ENCODE measurements at places on chromosomes 1 and 21. TPM values are rescaled to one million over a fixed set of nuclear protein-coding genes. Genes with fewer than 3 reads are reported as not detected.

DNA sequence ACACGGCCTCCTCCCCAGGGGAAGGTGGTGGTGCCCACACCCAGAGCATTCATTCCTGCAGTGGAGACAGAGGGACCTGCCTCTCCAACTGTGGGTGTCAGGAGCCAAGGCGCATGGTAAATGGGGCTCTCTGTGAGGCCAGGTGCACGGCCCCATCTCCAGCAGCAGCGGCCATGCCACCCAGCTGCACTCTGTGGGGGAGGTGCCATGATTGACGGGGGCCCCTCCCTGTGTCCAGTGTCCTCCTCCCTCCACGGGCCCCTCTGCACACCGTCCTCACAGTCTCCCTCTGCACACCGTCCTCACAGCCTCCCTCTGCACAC is 83.6 kb upstream of the COL6A1 start:
- DNase-seq, result no peak

GRCh38 chr1:26530895-26531598 is 1.5 kb downstream of the RPS6KA1 start:
- peak; percentile 83 for DNase-seq

- DNase-seq, result no peak
Observed at GRCh38 chr1:194174528-194174927, 988.1 kb upstream of the B3GALT2 start.

DNA sequence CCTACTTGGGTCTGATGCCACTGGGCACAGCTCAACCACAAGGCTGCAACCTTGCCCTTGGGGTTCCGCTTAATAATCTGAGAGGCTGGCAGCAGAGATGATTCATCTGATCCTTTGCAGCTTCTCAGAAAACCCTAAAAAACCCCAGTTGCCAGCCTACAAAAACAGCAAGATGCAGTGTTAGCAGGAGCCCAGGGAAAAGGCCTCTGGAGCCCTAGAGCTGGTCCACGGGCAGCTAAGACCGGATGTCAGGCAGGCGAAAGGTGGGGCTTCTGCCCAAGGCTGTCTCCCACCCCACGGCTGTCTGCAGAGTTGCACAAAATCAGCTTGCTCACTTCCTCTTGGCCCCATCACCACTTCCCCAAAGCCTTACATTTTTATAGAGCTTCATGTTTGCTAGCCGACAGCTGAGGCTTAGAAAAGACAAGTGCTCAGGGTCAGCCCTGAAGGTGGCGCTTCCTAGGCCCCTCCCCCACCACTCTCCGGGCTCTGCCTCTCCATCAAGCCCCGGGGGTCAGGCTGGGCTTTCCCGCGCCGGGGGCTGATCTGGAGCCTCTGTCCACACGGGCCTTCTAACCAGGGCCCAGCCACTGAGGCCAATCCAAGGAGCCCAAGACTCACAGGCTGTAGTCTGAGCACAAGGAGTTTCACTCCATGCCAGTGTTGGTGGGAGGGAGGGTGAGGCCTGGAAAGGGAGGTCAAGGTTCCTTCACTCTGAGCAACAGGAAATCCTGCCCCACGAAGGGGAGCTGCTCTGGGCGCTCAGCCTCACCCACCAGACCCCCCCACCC is 4.2 kb upstream of the ADORA3 start:
- peak; percentile 96 for DNase-seq

DNA sequence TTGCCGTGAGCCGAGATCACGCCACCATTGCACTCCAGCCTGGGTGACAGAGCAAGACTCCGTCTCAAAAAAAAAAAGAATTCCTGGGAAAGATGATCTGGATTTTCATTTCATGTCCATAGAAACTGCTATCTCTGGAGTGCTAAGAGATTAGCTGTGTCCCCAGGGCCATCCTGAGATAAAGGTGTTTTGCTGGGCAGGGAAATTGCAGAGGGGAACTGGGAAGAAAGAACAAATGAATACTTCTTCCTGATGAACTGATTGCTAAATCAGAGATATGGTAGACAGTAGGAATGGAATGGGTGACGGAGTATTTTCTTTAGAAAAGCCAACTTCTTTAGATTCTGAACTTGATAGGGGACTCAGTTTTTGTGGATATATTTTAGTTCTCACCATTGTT is 19.2 kb downstream of the SNRPE start:
- no peak for DNase-seq

DNA sequence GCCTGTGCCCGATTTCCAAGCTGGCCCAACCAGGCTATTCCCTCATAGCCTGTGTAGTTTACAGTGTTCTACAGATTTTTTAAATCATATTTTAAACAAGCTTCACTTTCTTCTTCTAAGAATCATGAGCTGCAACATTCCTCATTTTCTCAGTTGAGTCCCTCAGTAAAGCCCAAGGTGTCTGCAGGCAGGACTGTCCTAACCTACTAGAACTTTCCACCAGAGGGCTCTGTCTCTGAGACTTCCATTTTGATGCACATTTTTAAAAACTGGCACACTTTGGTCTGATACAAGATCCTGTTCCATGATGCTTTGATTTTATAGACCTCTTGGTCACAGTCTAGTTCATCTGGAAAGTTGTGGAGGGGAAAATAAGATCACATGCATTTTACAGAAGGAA is 21.6 kb upstream of the SLAMF6 start:
- no peak for DNase-seq

GRCh38 chr1:221089273-221089672 is 210.0 kb downstream of the HLX start:
- DNase-seq, result no peak

DNA sequence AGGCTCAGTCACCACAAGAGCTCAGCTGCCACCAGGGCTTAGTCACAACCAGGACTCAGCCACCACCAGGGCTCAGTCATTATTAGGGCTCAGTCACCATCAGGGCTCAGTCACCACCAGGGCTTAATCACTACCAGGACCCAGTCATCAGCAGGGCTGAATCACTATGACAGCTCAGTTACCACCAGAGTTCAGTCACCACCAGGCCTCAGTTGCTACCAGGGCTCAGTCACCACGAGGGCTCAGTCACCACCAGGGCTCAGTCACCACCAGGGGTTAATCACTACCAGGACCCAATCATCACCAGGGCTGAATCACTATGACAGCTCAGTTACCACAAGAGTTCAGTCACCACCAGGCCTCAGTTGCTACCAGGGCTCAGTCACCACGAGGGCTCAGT is 196.2 kb downstream of the NPHP4 start:
- no peak for DNase-seq

GRCh38 chr1:43705982-43706597 is 1.2 kb upstream of the ST3GAL3 start:
- DNase-seq, result no peak

DNA sequence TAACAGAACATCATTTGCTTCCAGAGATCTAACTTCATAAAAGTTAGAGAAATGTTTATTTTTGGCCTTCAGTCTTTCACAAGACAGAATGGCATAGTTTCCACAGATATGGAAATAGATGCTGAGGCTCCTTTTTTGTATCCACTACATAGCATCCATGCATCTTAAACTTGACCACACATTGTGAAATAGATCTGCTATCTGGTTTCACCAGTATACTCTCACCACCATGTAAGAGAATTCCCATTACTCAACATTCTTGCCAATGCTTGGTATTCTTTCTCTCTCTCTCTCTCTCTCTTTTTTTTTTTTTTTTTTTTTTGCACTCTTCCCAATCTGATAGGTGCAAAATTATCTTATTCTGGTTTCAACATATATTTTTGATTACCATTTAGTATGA is 52.1 kb upstream of the PRMT6 start:
- DNase-seq, result no peak

DNA sequence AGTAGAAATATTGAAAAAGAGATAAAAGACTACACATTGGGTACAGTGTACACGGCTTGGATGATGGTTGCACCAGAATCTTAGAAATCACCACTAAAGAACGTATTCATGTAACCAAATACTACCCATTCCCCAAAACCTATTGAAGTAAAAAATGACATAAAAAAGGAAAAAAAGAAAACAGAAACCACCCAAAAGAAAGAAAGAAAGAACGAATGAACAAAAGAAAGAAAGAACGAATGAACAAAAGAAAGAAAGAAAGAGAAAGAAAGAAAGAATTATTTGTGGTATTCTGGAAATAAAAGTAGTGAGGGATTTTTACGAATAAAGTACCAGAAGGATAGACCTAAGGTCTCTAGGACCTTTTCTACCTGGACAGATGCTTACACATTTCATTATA is 42.1 kb downstream of the PHACTR4 start:
- no peak for DNase-seq

GRCh38 chr1:56495538-56495937 is 83.8 kb downstream of the PLPP3 start:
- DNase-seq, result no peak

GRCh38 chr21:16180614-16181013 is 450.8 kb downstream of the USP25 start:
- no peak for DNase-seq

GRCh38 chr1:227417756-227418480 is 99.6 kb upstream of the CDC42BPA start:
- no peak for DNase-seq

GRCh38 chr1:52632732-52633290 is at the start of gene SHISAL2A:
TSS of gene SHISAL2A (plus strand) at chr1:52633168. CDS start at chr1:52633494, 326 bp downstream.
- DNase-seq, result peak; percentile 95

- DNase-seq, result no peak
Observed at GRCh38 chr1:154295408-154296235, 23.2 kb downstream of the HAX1 start.

DNA sequence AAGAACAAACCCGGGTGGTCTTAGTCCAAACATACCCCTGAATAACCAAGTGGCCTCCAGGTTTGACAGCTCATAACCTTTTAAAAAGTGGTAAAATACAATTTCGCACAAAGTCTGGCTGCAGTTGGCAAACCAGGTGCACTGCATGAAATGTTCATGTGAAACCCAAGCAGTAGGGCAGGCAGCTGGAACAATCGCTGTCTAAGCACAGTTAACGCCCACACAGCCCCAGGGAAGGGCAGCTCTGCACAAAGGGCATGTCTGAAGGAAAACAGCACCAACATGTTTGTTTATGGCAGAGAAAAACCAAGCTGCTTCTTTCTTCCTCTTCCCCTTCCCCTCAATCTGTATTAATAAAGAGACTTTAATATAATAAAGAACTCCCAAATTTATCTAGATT is 49.5 kb downstream of the KIAA1614 start:
- DNase-seq, result no peak

DNA sequence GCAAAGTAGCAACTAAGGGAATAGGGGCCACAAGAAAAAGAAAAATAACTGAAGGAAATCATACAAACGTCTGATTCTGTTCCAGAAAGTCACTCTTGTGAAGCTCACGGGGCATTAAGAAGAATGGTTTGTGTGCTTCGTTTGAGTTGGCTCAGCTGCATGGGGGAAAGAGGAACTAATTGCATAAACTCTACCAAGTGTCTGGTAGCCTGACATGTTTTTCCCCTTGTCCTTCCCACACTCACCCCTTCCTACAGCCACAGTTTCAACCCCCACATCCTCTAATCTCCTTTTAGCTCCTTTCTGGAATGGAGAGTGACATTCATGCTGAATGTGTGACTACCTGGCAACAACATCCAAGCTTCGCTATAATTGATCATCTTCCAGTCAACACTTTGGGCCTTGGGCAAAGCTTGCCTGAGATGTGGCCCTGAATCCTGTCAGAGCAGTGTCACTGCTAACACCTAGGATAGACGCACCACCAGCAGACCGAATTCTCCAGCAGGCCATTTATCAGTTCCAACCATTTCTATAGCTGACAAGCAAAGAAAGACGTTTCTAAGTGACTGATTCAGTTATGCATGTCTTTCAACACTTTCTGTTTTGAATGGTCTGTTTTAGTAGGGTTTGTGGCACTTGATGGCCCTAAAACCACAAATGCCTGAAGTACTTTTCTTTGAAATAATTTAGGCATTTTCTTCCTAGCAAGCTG is 439.6 kb downstream of the TTLL7 start:
- DNase-seq, result no peak

DNA sequence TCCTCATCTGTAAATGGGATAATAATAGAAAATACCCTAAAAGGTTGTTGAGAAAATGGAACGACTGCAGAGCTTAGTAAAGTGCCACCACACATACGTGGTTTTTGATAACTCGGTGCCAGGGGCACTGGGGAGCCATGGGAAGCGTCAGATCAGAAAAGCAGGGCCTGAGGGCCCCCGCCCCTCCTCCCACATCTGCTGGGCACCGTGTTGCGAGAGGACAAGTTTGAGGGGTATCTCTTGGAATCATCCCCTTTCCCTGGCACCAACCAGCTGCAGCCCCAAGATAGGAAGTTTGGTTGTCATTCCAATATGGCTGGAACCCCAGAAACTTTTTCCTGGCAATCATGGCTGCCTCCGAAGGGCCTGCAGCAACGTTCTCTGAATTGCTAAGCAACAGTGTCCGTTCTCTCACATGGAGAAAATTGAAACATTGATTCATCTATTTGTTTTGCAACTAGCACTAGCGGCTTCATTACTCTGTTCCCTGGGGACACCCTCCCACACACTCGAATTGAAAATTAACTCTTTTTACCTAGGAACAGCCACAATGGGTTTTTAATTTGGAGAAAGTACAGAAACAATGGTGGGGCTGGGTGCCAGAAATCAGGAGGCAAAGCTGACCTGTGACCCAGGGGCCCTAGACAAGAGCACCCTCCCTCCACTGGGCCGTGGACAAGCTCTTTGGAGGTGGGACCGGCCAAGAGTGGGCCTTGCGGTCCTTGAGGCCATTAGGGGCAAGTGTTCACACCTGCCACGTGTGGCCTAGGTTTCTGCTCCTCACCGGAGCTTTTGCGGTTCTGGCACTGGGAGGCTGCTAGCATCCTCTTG is 190.0 kb upstream of the VAMP3 start:
- peak; percentile 58 for DNase-seq

DNA sequence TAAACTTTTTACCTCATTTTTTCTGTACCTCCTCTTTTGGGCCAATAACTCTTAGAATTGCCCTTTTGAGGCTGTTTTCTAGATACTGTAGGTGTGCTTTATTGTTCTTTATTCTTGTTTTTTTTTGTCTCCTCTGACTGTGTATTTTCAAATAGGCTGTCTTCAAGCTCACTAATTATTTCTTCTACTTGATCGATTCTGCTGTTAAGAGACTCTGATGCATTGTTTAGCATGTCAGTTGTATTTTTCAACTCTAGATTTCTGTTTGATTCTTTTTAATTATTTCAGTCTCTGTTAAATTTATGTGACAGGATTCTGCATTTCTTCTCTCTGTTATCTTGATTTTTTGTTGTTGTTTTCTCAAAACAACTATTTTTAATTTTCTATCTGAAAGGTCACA is 130.3 kb downstream of the PHTF1 start:
- DNase-seq, result no peak

The TRIM58 gene
- 0.17 TPM for polyA plus RNA-seq

The TPTE gene
- polyA plus RNA-seq, result not detected

The OR2T33 gene
- not detected for polyA plus RNA-seq

The LRRC71 gene
- 0.43 TPM for polyA plus RNA-seq

The QSOX1 gene
- 54.9 TPM for polyA plus RNA-seq

The GSTM1 gene
- 41.6 TPM for polyA plus RNA-seq
